HAP-1 (cell line): ENCODE measurements at places on chromosomes 4 and X.

DNA sequence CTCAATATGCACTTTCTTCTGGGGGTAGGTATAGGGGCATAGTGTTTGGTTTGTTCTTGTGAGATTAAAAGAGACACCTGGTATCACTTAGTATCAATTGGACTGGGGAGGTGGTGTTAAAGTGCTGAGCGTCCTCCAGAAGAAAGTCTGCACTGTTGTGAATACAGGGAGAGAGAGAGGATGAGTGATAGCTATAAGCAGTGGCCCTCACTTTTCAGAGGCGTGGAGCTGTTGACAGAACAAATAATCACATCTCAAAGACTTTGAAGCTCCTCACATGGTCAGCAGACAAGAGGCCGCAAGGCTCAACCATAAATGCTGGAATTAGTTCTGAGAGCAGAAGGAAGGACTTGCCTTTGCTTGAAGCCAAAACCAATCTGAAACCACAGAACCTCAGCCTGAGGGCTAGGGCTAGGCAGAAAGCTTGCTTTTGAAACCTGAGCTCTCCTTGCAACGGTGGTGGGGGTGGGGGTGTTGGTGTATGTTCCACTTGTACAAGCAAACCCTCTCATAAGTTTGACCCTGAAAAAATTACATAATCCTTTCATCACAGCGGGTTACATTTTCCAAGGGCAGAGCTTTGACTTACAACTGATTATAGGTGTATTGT lies 123.2 kb upstream of the SCML1 start:
- no peak for DNase-seq

DNA sequence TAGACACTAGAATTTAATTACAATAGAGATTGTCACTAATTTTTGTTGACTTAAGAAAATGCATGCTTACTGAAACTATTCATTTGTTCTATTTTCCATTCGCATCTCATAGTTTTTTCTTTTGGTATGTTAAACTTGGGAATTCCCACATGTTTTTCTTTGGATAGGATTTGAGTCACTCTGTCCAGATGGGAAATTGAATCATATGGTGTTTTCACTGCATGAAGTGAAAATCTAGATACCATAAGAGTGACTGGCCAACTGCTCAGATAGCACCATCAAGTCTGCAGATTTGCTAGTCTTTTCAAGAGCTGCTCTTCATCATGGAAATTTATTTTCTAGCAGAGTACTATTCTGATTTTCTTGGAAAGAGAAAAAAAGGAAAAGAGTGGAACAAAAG lies 172.6 kb downstream of the FAM47B start:
- no peak for DNase-seq

DNA sequence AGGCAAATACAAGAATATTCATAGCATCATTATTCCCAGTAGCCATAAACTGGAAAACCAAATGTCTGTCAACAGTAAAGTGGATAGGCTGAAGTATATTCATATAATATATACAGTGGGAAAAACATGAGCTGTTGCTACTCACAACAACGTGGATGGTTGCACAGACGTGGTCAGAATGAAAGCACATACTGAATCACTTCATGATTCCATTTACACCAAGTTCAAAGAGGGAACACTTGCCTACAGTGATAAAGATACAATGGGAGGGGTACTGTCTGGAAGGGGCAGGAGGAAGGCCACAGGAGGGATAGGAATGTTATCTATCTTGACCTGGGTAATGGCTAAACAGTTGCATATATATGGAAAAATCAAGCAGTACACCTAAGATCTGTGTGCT lies 25.3 kb downstream of the APBB2 start:
- no peak for DNase-seq

GRCh38 chr4:61786211-61786610 lies 586.1 kb downstream of the ADGRL3 start:
- DNase-seq: no peak

DNA sequence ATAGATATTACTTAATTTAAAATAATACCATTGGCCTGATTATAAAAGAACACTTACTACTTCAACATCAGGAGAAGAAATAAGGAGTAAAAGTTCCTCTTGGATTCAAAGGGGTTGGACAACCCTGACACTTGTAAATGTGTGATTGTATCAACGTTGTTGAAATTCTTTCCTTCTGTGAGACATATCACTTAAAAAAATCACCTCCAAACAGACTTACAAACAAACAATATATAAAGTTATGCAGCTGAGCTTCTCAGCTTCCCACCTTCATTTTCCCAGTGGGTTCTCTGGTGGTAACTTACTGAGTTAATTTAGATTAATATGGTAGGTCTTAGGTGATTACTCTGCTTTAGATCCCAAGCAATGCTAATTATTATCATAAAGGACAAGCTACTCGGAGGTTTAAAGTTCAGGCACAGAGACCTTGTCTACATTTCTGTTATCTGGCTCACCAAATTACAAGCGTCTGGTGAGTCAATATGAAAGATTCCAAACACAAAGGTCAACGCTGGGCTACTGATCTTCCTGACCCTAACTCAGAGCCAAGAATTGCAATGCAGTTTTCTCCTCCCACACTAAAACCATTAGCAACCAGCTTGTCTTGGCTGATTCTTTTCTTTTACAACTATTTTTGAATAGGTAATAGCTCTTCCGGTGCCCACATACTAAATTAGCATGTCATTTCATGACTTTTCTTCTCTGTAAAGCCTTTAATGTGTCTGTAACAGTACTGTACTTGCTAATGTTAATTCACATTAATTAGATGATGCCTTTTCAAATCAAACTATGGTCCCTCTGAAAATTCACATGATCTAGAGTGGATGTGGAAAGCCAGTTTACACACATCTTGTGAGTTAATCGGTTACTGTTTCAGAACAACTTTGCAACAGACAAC lies 157.6 kb downstream of the RASL11B start:
- DNase-seq: no peak
